ENCODE measurements at places on chromosomes 7 and 10.

DNA sequence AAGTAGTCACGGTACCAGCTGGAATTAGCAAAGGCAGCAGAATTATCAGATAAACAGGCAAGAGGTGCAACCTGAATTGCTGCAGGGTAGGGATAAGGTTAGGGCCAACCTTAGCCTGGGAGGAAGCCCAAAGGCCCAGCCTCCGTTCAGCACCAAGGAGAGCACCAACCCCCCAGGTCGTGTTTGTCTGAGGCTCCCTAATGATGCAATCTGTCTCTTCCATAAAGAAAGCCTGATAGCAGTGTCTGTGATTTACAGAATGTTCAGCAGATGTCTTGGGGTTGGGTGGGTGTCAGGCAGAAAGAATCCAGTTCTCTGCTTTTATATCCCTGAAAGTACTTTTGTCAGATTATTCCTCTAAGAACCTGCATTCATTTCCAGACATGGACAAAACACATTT, 328.4 kb upstream of the AOAH start:
- DNase-seq: no peak

GRCh38 chr10:21100871-21101514, 203.9 kb upstream of the NEBL start:
- no peak for DNase-seq

- DNase-seq: no peak
Measured at GRCh38 chr7:18265611-18266281, 229.8 kb upstream of the HDAC9 start.

DNA sequence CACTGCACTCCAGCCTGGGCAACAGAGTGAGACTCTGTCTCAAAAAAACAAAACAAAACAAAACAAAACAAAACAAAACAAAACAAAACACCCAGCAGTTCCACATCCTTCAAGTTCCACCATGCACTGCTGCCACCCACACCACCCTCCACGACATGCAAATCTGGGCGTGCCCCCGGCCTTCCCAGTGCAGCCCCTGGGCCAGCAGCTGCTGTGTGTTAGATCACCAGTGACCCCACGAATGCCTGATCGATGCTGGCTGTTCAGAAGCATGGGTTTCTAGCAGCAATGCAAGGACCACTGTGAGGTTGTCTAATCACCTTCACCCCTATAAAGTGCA, 36.3 kb downstream of the ELFN1 start:
- no peak for DNase-seq

- no peak for DNase-seq
Measured at GRCh38 chr7:128167791-128168666, 73.0 kb upstream of the LEP start.

DNA sequence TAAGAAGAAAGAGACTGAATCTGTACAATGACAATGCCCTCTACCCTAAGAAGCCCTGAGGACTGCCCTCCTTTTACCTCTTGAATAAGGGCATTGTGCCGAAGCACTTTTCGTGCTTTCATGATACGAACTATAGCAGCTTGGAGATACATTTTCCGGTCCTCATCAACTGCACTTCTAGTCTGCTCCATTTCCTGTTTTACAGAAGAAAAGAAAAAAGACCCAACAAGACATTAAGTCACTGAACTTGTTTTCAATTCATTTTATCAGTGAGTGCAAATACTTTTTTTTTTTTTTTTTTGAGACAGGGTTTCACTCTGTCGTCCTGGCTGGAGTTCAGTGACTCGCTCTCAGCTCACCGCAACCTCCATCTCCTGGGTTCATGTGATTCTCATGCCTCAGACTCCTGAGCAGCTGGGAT, 78.4 kb downstream of the CUL2 start:
- DNase-seq: no peak

GRCh38 chr10:103490986-103491314, 2.6 kb upstream of the NEURL1 start:
- DNase-seq: no peak

GRCh38 chr10:87740254-87740655, 77.8 kb downstream of the ATAD1 start:
- no peak for DNase-seq

DNA sequence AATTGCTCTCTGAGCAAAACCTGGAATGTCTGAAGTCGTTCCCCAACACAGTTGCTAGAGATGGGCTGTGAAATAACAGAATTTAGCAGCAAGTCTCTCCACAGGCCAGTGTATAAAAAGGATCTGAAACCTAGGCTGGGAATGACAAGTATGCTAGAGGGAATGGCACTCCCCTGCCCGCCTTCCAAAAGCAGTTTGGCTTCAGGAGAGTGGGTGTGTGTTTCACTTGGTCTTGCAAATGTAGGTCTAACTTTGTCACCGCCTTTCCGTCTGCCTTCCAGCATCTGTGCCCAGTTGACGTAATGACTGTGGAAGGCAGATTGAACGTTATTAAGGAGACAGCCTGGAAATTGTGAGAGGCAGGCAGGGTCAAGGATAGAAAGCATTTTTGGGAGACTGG, 18.0 kb upstream of the MTURN start:
- DNase-seq: no peak

DNA sequence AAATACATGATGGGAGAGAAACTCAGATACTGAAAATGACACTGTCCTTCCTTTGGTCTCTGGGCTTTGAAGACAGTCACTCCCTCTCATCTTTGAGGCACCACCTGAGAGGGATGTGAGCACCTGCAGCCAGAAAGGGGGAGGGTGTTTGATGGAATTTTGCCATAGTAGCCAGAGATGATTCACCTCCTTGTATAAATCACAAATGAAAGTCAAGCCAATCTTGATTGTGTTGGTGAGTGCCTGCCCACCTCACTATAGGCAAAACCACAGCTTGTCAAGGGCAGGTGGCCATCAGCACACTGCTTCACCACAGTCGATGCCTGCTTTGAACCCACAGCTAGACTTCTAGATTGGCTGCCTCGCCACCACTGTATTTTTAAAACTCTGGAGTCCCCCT, 48.2 kb downstream of the PON1 start:
- DNase-seq: no peak

DNA sequence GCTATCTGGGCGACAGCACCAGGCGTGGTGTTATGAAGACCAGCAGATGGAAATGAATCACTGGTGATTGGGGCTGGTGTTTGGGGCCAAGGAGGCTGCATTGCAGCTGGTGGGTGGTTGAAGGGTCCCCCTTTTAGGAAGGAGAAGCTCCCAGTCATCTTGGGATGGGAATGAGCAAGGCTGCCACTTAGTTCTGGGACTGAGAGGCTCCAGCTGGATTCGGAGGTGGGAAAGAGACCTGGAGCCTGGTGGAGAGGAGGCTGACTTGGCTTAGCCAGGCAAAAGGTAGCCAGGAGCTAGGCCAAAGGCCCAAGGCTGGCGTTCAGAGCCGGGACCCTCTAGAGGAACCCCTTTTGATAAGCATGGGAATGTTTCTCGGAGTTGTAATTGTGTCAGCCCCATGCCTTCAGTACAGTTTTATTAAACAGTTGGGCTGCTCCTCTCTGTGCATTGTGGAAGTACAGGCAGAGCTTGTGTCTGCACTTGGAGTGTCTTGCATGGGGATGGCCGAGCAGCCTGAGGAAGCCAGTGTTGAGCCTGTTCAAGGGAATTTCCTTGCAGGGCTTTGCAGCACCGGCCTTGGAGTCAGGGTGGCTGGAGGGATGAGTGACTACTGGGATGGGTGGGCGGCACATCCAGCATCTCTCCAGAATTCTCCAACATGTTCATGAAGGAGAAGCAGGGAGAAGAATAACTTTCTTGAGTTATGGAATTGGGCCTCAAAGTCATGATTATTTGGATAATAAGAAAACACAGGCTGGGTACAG, 234.9 kb downstream of the BAMBI start:
- no peak for DNase-seq

- DNase-seq: no peak
Measured at GRCh38 chr10:34775044-34775637, 40.0 kb downstream of the PARD3 start.

GRCh38 chr10:128864554-128865295, 602.3 kb upstream of the MGMT start:
- no peak for DNase-seq

DNA sequence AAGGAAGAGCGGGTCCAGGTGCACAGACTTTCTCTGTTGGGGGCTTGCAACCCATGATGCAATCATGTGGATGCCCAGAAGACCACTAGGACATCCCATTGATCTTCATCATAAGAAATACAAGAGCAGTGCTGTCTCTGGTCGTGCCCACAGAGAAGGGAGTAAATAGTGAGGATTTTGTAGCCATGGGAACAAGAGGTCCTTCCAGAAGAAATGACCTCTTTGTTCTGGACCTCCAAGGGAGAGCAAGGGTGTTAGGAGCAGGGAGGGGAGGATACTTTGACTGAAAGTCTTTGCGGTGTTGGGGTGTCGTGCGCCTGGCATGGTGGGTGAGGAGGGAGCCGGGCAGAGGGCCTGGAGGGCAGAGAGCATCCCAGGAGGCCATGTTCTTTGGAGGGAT, 55.0 kb upstream of the EN2 start:
- DNase-seq: no peak

DNA sequence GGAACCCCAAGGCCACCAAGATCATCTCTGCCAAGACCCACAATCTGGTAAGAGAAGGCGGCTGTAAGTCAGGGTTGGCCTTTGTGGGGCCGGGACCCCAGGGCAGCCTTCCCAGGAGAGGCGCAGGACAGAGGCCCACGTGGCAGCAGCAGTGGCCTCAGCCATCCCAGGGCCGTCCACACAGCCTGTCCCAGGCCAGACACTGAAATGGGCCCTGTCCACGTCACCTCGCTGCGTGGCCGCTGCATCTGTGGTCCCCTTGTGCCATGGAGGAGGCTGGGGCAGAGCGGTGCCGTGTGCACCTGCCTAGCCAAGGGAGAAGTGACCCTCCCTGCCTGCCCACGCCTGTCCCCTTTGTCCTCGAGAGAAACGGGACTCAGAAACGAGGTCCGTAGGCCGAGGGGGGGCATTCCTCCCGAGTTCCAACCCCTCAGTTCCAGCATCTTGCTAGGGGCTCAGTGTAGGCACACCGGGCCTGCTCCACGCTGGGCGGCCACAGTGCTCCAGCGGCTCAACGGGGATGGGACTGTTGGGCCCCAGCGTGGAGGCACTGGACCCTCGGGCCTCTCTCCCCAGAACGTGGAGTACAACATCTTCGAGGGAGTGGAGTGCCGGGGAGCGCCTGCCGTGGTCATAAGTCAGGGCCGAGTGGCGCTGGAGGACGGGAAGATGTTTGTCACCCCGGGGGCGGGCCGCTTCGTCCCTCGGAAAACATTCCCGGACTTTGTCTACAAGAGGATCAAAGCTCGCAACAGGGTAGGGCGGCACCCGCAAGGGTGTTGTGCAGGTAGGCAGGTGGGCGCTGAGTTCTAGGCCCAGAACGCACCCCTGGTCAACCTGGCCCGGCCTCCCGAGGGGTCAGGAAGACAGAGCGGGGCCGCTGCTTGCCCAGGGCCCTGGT, 15.6 kb downstream of the DPYSL4 start:
- DNase-seq: no peak

GRCh38 chr7:55498142-55498541, 74.2 kb downstream of the VOPP1 start:
- DNase-seq: no peak
